Stimulated activated CD4-positive, alpha-beta T cell treated with anti-CD3 and anti-CD28 coated beads, Interleukin-4, amount 100 ng/mL, for 4 hours (primary cell): ENCODE measurements at places on chromosomes 13 and 19.

DNA sequence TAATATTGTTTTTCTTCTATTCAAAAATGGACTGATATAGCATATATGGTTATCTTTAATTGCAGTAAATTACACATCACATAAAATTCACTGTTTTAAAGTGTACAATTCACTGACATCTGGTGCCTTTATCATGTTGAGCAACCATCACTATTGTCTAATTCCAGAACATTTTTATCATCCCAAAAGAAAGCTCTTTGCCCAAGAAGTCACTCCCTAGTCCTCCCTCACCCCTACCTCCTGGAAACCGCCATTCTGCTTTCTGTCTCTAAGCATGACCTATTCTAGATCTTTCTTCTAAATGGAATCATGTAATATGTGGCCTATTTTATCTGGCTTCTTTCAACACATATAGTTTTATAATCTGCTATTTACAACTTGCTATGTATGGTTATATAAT, 525.6 kb downstream of the DCT start:
- no peak for DNase-seq

DNA sequence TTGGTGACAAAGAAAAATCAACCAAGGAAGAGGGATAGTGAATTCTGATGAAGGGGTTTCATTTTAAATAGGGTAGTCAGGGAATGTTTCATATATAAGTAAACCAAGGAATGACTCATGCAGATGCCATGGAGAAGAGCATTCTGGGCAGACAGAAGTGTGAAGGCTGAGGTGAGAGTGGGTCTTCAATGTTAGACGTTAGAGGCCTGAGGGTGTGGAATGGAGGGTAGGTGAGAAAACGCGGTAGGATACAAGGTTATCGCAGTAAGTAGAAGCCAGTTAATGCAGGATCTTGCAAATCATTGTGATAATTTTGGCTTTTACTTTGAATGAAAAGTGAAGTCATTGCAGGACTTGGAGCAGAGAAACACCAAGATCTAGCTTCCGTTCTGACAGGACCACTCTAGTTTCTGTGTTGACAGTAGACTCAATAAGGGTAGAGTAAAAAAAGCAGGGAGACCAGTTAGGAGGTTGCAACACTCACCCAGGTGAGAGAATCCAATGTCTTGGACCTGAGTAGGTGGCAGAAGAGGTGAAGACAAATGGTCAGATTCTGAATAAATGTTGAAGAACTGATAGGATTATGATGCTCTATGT, 225.2 kb upstream of the TMTC4 start:
- no peak for DNase-seq

DNA sequence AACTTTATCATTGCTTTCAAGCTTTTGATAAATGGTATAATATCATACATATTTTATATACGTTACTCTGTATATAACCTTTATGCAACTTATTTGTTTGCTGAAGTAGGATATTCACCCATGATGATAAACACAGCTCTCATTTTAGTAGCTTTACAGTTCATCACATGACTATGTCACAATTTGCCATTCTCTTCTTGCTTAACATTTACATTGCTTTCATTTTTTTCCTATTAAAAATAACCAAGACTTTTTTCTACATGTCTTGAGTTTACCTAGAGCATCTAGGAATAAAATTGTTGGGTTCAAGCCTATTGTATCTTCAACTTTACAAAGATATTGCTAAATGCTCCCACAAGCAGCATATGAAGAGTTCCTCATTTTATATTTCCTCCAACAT, 54.0 kb downstream of the KCNRG start:
- DNase-seq, result no peak

DNA sequence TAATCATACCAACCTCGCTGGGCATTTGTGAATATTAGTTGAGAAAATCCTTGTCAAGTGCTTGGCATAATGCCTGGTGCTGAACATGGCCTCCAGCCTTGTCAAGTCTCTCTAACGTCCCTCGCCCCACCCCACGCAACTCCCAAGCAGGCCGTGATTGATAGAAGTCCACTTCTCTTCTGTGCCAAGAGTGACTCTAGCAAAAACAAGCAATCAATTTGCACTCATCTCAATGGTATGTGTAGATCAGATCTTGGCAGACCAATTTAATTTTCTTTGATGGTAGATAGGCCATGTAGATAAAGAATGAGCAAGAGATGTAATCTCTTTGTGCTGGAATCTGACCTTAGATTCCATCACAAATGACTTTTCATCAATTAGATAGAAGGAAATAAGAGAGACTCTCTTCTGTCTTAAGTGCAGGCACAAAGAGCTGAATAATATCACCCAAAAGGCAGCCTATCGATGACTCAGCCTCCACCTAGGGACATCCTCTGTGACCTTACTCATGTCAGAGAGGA, 31.0 kb upstream of the KATNAL1 start:
- no peak for DNase-seq

DNA sequence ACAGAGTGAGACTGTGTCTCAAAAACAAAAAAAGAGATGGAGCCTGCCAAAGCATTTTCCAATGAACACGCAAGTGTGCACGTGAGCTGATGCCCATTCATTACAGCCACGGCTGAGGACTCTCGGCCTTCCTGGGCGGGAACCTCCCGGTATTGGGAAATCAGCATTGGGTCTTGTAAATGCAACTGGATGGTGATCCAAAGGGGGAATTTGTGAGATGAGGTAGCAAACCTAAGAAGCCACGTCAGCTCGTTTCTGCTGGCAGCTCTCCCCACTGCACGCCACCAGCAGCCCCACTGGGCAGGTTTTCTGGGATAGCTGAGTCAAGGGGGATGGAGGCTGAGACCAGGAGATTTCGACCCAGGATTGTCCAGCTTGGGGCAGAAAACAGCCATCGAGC, 11.5 kb downstream of the C13orf46 start:
- DNase-seq, result no peak

GRCh38 chr13:39536906-39537305, 66.1 kb downstream of the LHFPL6 start:
- DNase-seq, result no peak

DNA sequence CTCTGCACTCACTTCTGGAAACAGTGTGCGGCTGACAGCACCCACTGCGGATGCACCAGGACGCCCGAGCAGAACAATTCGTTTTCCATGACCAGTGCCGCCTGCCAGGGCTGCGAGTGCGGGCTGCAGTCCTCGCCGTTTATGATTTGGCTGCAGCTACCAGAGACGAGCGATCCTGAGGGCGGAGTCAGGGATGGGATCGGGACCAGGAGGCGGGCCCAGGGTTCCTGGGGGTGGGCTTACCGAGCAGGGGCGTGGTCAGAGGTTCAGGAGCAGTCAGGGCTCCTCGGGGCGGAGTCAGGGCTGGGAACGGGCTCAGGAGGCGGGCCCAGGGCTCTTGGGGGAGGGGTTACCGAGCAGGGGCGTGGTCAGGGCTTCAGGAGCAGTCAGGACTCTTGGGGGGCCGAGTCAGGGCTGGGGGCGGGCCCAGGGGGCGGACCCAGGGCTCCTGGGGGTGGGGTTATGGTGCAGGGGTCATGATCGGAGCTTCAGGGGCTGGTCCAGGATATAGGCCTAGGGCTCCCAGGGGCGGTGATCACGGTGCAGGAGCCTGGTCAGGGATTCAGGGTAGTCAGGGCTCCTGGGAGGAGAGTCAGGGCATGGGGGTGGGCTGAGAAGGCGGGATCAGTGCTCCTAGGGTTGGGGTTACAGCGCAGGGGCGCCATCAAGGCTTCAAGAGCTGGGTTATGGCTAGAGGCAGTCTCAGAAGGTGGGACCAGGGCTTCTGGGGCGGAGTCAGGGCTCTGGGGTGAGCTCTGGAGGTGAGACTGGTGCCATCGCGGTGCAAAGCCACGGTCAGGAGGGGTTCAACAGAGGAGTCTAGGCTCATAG, 1.7 kb downstream of the KLK4 start:
- DNase-seq, result no peak

DNA sequence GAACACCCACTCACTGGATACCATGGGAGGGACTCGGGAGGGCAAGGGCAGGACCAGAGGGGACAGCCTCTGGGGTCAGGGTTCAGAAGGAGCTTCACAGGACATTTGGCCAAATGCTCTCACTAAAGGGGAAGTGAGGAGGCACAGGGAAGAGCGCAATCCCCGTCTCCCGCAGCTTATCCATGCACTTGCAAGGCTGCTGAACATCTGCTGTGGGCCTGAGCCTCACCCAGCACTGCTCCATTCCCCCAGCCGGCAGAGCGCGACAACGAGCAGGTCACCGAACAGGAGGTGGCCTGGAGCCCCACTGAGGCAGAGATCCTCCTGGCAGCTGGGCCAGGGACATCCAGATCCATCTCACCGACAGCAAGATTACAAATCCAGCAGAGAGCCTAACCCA, 23.3 kb downstream of the ELAVL1 start:
- DNase-seq, result no peak

DNA sequence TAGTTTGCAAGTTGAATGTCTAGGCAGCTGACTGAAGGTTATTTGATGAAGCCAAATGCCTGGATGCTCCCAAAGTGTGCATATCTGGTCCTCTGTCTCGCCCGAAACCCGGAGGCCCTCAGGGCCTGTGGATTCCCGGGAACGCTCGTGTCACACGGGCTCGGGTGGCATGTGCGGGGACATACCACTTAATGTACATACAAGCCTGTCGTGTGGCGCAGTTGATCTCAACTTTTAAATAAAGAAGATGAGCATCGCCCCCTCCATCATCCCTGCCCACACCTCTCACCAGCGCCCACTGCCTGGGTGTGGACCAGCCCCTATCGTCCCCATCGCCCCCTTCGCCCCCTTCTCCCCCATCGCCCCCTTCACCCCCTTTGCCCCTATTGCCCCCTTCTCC, 33.9 kb downstream of the ATP11A start:
- DNase-seq, result no peak

DNA sequence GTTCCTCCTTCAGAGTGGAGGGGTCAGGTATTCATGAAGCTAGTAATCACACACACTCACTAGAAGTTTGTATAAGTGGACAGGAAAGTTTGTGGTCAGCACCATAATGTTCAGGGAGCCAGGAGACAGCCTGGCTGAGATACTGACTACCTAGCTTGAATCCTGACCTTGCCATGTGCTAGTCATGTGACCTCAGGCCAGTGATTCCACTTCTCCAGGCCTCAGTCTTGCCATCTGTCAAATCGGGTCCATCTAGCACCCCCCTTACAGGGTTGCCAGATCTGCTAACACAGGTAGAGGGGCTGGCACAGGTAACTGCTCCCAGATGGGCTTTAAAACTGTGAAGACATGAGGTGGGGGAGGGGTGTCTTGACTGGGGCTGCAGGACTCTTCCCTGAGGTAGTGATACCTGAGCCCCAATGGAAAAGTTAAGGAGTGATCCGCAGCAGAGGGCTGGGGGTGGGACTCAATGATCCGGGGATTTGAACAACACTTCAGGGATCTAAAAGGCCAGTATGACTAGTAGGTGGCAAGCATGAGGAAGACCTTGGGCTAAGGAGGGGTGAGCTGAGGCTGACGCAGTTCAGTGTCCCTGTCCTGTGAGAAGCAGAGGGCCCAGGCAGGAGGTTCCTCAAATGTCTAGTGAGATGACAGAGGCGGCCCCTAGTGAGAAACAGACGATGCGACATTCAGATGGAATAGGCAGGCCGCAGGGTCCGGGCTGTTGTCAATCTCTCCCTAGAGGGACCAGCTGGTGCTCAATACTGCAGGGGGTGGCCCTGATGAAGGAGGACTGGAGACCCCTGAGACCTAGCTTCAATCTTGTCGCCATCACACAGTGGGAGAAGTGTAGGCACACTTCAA, 8.5 kb downstream of the ACTMAP start:
- no peak for DNase-seq

GRCh38 chr19:1115646-1116420, 12.0 kb downstream of the GPX4 start:
- DNase-seq, result no peak

DNA sequence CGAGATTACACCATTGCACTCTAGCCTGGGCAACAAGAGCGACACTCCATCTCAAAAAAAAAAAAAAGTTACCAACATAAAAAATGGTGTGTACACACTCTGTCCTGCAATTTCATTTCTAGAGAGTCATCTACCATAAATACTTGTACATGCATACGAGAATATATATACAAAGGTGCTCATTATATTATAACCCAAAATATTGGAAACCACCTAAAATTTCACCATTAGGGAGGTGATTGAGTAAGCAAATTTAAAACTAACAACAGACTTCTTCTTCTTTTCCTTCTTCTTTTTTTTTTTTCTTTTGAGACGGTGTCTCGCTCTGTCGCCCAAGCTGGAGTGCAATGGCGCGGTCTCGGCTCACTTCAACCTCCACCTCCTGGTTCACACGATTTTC, 7.4 kb upstream of the C5AR1 start:
- DNase-seq, result no peak
